ENCODE measurements at places on chromosomes 11 and 22.

GRCh38 chr22:22989856-22990255 is 80.5 kb upstream of the GNAZ start:
- DNase-seq, result no peak

DNA sequence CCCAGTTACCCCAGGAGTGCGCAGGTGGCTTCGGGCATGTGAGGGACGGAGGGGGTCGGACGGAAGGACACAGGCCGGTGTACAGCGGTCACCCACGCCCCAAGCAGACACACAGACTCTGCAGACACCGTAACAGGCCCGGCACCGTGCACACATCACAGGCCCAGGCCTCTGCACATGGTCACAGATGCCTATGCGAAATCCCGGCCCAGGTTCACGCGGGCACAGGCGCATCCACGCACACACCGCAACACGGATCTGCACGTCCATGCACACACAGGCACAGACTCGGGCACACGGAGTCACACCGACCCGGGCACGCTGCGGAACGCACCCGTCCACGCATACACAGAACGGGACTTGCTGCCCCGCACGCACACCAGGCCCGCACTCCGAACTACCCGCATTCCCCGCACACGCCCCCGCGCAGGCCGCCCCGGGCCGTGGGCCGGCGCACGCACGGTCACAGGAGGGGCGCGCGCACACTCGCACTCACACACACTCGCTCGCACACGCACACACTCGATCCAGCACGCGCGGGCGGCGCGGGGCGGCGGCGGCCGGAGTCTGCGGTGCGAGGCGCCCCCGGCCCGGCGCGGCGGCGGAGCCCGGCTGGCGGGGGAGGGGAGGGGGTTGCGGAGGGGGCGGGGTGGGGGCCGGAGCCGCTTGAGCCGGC is at the start of gene MGAT3:
Gene MGAT3, plus strand, starts transcription at position 491 of the 676 bp plus-strand sequence. CDS start 30,336 bp downstream, outside the sequence.
- no peak for DNase-seq

DNA sequence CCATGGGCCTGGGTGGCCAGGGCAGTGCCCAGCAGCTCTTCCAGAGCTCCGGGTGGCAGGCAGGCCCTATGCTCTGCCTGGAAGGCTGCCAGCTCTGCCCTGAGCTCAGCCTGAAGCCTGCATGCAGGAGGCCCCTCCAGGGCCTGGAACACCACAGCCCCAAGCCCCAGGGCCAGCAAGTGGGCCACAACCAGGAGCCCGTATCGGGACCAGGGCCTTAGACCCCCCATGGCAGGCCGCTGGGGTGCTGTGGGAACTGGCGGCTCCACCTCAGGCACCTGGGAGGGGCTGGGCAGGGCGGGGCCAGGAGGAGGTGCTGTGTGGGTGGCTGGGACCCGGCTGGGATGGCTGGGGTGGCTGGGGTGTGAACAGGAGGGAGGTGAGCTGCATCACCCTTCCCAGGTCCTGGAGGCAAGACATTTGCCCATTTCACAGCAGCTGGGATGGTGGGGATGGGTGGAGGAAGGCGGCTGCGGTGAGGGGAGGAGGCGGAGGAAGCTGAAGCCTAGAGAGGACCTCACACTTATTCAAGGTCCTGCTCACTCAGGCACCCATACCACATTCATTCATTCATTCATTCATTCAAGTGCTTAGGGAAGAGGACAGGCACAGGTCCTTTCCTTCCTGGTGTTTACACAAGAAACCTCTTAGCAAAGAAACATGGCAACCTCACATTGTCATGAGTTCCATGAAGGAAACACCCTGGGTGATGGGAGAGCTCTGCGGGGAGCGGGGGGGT is at the start of gene KCNK7:
Gene KCNK7, minus strand, starts transcription at position 258 of the 739 bp plus-strand sequence. Its CDS starts 28 bp downstream, at position 230.
- no peak for DNase-seq

GRCh38 chr22:20571531-20572007 is 64.2 kb downstream of the MED15 start:
- DNase-seq, result no peak

DNA sequence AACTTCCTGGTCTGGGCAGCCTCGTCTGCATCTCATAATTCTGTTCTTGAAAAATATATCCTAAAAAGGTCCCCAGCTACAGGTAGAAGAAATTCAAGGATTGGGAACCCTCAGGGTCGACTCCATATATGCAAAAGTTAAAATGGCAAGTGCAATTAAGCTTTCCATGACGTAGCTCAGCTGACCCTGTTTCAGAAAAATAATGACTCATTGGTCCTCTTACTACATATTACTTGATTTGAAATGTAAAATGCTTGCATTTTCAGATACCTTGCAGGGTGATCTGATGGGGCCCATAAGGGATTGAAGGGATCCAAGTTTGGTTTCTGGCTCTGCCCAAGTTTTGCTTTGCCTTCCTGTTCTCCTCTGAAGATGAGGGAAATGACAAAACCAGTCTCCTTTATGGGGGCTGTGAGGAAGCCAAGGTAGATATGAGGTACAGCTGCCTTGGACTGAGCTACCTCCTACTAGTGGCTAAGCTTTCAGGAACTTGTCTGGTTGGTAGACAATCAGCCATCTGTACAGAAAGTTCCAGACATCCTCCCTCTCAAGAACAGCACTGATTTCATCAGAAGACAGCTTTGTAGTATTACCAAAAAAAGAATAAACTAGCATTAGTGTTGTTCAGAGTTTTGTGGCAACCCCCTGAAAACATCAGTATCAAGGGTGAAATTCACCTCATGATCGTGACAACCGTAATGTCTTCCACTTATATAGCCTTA is 177.3 kb downstream of the DBX1 start:
- no peak for DNase-seq

- DNase-seq, result no peak
Measured at GRCh38 chr11:18834754-18835466, 43.3 kb upstream of the PTPN5 start.

- no peak for DNase-seq
Measured at GRCh38 chr22:29434288-29434687, 4.1 kb upstream of the RFPL1 start.

- peak; percentile 87 for DNase-seq
Measured at GRCh38 chr11:62025487-62026105, 58.2 kb upstream of the FTH1 start.

DNA sequence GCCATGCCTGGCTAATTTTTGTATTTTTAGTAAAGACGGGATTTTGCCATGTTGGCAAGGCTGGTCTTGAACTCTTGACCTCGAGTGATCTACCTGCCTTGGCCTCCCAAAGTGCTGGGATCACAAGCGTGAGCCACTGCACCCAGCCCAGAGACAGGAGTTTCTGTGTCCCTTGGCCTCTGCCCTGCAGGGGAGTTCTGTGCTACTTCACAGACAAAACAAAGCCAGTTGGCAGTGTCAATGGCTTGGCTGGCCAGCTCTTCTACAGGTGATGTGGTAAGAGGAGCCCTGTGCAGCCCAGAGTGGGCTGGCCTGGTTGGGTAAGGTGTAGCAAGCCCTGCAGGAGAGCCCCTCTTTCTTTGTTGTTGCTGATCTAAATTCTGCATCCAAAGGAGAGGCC is 60.5 kb upstream of the SHISAL1 start:
- DNase-seq, result no peak

DNA sequence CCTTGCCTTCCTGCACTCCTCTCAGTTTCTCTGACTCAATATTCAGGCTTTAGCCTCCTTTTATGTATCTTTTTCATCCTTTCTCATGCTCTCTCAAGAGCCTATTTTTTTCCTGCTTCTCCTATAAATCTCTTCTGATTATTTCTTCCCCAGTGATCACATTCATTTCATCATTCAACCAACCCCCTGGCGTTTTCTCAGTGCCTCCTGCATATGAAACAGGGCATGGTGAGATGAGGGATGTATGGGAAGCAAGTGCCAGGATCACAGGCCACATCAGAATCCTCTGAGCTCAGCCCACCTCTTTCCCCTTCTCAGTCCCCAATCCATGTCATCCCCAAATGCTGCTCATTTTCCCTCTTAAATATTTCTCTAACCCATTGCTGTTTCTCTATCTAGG is 38.7 kb upstream of the NRIP3 start:
- peak; percentile 9 for DNase-seq

DNA sequence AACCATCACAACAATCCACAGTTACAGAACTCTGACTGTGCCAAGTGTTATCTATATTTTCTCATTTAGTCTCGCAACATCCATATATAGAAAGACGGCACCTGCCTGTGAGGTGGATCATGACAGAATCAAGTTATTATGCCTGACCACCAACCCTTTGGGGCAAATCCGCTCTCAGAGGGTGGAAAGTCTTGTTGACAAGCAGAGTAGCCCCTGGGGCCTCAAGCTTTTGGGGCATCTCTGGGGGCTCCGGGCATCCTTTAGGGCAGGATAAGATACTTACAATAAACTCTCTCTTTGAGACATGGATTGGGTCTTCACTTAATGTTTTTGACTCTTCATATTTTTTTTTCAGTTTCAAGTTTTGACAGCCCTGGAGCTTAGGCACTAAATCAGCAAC is 150.5 kb upstream of the NAV2 start:
- no peak for DNase-seq

- no peak for DNase-seq
Measured at GRCh38 chr11:44791316-44791925, 64.7 kb downstream of the TSPAN18 start.

DNA sequence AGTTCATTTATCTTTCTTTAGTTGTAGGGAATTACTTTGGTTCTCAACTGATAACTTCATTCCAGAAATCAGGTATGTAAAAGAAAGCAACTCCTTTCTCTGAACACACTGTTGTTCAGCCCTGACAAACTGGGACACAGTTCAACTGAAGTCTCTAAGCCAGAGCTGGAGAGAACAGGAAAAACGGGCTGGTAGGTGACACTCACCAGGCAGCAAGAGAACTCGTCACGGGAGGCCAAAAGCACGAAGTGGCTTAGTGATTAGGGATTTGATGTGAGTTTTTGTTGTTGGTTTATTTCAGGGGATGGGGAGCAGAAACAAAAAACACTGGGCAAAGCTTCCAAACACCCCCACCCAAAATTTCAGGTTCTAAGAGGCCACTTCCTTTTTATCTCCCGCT is 54.1 kb downstream of the MYH9 start:
- no peak for DNase-seq

DNA sequence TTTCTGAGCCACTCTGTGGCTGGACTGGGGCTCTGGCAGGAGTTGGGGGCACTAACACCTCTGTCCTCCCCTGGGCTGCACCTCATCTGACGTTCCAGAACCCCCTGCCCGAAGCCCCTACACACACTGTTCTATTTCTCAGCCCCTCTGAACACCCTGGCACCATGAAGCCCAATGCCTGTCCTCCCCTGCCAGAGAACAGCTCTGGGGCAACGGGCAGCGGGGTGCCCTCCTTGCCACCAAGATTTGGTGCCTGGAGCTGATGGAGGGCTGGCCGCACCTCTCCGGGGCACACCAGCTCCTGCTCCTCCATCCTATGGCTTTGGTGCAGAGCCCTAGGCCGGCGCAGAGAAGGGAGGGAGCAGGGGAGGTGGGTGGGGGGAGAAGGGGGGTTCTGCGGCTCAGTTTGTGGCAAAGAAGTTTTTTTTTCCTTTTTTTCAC is 16.3 kb downstream of the DUSP8 start:
- DNase-seq, result no peak

GRCh38 chr22:44862981-44863860 is 110.8 kb downstream of the ARHGAP8 start:
- DNase-seq, result no peak

DNA sequence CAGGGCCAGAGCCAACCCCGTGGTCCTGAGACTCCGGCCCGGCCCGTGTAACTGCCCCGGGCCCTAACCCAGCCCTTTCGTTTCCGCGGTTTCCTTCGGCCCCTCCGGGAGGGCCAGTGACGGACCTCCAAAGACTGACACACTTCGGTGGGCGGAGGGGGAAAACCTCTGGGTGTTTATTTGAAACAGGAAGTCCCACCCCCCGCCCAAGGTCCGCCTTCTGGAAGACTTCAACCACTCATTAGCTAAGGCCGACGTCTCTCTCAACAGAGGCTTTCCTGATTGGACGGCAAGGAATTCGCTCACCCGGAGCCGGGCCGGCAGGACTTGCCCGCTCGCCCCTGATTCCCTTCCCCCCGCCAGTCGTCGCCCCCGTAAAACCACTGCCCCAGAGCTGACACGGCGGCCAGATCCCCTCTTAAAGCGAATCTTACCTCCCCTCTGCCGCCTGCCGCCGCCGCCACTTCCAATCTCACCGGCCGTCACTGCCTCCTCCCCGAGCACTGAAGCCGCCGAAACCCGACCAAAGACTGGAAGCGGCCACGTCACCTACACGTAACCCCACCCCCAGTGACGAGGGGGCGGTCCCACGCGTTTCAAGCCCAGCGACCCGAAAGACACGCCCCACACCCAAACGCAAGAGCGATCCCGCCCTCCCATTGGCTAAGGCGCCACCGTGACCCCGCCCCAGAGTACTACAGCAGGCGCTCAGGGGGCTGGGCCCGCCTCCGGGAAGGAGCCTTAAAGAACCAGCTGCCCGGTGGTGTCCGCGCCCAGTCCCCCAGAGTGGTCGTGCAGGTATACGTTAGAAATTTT is at the start of gene STX5:
Gene STX5, minus strand, starts transcription at position 532 of the 816 bp plus-strand sequence. CDS start 808 bp downstream, outside the sequence.
- DNase-seq, result peak; percentile 100

DNA sequence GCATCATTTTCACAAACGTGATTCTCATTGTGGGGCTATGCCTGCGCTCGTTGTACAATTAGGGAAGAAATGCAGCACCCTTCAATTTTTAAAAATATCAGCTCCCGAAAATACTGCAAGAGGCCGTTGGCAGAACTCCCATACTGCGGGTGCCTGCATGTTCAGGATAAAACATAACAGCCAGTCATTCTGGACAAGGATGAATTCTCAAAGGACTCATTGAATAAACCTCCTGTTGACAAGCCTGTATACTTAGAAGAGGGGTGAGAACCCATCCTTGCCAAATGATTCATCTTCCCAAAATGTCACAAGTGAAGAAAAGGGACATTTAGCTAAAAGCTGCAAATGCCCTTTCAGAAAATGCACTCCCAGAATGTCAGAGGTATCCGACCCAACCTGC is 141.9 kb downstream of the CSNK2A3 start:
- DNase-seq, result no peak

DNA sequence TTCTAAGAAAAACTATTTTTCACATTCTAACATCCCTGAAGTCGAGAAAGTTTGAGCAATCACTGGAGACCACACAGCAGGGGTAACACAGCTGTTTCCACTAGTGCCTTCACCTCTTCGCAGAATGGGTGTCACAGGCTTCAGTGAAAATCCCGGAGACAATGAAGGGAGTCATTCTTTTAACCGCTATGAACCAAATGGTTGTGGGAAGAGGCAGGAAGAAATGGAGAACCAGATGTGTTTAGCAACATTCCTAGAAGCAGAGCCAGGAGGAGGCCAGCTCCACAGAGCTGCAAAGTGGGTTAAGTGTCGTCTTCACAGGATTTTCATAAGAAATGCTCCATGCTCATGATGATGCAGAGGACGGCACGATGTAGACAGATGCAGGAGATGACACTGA is 221.1 kb downstream of the LARGE1 start:
- no peak for DNase-seq
